Activated naive CD8-positive, alpha-beta T cell treated with anti-CD3 and anti-CD28 coated beads, Interleukin-2, amount 50 U/mL, for 24 hours (primary cell): ENCODE measurements at places on chromosomes 1 and 21.

DNA sequence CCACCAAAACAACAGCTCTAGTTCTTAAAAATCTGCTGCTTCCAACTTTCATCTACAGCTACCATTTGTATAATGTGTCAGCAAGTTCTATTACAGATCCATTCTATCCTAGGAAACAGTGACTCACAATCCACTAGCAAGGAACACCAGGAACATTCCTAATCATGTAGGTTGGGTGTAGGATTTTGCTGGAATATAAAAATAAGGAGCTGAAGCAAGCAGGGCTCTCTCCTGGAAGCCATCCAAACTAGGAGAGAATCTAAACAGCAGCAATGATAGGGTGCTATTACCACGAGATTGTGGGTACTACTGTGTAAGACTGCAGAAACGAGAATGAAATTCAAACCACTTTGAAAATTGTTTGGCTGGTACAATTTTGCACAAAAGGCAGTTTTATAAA, 135.0 kb downstream of the PTPN14 start:
- no peak for DNase-seq

DNA sequence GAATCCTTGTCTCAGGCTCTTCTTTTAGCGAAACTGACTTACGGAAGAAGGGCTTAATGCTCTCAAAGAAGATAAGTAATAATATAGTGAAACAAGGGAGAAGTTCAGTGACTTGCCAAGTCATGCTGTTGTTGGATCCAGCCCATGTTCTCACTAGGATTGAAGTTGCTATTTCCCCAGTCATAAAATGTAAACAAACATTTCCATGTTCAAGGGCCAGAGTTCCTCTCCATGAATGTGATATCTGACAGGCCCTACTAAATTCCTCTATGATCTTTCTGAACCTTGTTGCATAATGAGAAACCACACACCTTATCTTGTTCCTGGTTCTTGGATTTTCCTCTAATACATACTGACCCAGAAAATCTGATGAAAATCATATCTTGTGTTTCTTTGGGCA, 876.5 kb upstream of the B3GALT2 start:
- DNase-seq: no peak

GRCh38 chr21:36914244-36915013, 52.0 kb downstream of the HLCS start:
- no peak for DNase-seq

DNA sequence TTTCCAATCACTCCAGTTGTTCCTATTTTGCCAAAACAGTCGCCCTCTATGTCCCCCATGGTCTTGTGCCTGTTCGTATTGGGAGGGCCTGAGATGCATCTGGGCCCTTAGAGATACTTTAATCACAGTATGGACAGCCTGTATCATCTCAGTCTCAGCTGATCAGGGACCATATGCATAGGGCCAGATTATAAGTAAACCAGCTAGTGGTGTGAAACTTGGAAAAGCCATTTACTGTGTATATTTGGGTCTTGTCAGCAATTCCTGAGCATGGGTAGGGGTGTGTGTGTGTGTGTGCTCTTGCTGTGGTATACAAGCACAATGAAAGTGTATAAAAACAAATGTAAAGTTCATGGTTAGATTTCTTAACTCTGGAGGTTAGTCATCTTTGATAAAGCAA, 22.8 kb downstream of the SH3BGR start:
- no peak for DNase-seq

- no peak for DNase-seq
Observed at GRCh38 chr21:41678924-41679318, 87.9 kb downstream of the RIPK4 start.

DNA sequence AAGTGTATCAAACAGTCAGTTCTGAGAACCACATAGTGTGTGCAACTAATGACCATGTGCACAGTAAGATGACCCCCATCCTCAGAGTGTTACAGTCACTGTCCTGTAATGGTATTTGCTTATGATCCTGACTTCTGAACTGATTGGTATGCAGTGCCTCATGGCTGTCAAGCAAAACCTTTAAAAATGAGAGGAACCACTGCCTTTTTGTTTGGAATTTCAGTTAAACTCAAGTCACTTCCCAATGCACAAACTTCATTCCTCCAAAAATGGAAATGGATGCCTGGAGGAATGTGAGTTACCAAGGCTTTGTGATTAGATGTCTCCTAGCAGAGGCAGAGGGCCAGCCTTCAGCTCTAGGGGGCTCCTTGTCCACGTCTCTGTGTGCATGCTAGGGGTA, 10.5 kb downstream of the C1orf198 start:
- no peak for DNase-seq

DNA sequence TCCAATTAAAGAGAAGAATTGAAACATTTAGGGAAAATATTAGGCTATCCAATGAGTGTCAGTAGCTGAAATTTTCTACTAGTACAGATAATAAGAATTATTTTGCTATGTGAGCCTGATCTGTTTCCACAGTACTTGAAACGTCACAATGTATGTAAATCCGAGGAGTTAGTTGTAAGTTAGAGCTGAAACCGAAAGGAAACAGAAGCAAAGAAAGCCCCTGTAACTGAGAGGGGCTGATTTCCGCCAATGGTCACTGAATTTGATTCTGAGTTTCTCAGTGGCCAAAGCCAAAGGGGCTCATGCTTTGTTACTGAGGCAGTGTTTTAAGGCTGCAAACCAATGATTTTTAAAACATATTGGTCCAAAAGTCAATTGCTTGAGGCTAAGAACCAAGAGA, 168.3 kb upstream of the DUSP10 start:
- DNase-seq: no peak

GRCh38 chr1:1318131-1318652, 6.3 kb downstream of the INTS11 start:
- DNase-seq: no peak

DNA sequence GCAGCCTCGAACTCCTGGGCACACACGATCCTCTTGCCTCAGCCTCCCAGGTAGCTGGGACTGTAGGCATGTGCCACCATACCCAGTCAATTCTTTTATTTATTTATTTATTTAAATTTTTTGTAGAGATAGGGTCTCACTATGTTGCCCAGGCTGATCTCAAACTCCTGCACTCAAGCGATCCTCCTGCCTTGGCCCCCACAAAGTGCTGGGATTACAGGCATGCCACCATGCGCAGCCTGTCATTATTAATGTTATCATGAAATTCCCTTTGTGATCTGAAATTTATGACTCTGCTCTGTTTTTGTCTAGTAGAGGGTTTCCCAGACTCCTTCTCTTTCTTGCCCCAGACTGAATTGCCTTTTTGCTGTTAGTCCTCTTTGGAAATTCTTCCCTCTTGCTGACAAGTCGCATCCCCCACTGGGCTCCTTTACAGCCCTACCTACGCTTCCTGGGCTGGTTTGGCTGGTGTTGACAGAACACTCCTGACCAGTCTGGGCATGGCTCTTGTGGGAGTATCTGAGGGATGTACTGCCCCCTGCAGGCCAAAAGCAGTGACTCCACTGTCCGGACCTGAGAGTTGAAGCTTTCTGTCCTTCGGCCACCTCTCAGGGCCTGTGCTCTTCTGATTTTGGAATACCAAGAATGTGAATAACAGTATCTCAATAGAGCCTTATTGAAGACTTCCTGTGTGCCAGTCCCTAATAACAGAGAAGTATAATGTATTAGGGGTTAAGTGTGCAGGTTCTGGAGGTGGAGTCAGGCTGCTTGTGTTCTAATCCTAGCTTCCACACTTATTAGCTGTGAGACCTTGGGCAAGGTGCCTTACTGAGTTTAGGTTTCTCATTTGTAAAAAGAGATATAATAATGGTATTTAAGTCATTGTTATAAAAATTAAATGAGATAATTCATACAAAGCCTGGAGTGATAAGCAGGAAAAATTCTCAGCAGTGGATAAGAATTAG, 28.2 kb downstream of the TCEANC2 start:
- DNase-seq: peak; percentile 67

- no peak for DNase-seq
Observed at GRCh38 chr1:179124873-179125272, 43.0 kb downstream of the TOR3A start.

- no peak for DNase-seq
Observed at GRCh38 chr1:217617126-217617525, 13.8 kb downstream of the GPATCH2 start.

- no peak for DNase-seq
Observed at GRCh38 chr1:201505503-201505890, 1.4 kb downstream of the CSRP1 start.

- peak; percentile 26 for DNase-seq
Observed at GRCh38 chr1:7207875-7208646, 422.8 kb downstream of the CAMTA1 start.

DNA sequence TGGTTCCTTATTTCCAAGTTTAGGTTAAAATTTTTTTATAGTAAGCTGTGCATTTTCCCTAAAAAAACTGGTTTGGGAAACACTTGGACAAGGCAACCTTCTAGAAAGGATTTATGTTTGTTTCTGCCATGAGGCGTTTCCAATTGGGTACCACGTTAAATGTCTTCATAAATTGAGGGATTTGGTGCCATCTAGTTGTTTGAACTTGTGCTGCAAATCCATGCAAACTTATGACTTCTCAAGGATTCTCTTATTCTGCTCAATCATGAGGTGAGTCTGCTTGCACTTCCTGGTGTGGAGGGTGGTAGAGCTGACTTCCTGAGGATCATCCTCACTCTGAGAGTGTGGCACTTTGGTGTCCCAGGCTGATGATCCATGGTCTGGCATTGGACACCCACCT, 123.3 kb downstream of the PCNX2 start:
- DNase-seq: no peak

- no peak for DNase-seq
Observed at GRCh38 chr1:110328274-110328673, 10.9 kb upstream of the RBM15 start.

DNA sequence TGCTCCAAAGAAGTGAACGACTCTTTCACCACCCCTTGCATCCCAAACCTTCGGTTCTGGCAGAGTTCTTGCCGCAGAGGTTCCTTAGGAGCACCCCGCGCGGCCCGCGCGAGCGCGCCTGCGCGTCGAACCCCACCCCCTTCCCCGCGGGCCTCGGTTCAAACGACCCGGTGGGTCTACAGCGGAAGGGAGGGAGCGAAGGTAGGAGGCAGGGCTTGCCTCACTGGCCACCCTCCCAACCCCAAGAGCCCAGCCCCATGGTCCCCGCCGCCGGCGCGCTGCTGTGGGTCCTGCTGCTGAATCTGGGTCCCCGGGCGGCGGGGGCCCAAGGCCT, at the start of gene C1orf56:
Gene C1orf56, plus strand, starts transcription at position 161 of the 334 bp plus-strand sequence. Its CDS starts 97 bp downstream, at position 258.
- DNase-seq: peak; percentile 71

GRCh38 chr21:27681841-27682240, 715.0 kb upstream of the ADAMTS5 start:
- DNase-seq: no peak

- DNase-seq: no peak
Observed at GRCh38 chr1:105636052-105636451, 1420.4 kb upstream of the PRMT6 start.
